EH (cell line): ENCODE measurements at places on chromosomes 5 and 9.

DNA sequence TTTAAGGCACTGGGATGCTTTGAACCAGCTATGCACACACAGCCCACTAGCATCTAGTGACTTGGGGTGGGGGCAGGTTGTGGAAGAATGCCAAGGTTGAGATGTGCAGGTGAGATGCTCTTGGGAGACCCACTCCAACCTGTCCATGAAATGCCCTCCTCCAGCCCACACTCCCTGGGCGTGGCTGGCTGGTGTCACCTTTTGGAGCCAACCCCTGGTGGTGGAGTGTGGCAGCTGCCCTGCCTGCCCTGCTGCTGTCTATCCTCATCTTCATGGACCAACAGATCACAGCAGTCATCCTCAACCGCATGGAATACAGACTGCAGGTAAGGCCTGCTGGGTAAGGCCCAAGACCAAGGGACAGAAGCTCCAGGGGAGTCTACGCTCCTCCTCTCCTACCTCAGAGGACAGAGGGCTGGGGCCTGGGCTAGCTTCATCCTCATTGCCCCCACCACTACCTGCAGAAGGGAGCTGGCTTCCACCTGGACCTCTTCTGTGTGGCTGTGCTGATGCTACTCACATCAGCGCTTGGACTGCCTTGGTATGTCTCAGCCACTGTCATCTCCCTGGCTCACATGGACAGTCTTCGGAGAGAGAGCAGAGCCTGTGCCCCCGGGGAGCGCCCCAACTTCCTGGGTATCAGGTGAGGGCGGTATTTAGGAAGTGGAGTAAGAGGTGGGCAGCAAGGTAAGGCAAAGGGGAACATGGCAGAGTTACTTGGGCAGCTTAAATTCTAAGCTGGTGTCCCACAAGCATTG, 7.4 kb downstream of the SLC4A9 start:
- DNase-seq: no peak

- DNase-seq: no peak
Measured at GRCh38 chr5:154993461-154993860, 20.1 kb upstream of the KIF4B start.

GRCh38 chr9:33221568-33221884, 18.4 kb upstream of the SPINK4 start:
- DNase-seq: no peak

GRCh38 chr5:100799166-100799565, 103.9 kb downstream of the ST8SIA4 start:
- DNase-seq: no peak

DNA sequence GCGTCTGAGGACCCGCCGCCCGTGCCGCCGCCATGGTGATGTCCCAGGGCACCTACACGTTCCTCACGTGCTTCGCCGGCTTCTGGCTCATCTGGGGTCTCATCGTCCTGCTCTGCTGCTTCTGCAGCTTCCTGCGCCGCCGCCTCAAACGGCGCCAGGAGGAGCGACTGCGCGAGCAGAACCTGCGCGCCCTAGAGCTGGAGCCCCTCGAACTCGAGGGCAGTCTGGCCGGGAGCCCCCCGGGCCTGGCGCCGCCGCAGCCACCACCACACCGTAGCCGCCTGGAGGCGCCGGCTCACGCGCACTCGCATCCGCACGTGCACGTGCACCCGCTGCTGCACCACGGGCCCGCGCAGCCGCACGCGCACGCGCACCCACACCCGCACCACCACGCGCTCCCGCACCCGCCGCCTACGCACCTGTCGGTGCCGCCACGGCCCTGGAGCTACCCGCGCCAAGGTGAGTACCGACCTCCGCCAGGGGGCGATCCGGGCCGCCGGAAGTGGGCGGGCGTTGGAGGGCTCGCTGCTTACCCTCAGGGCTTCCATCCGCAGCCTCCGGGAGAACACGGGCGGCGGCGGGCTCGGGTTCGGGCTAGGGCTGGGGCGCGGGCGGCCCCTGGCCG, 8.5 kb downstream of the PRR7 start:
- DNase-seq: peak; percentile 68

DNA sequence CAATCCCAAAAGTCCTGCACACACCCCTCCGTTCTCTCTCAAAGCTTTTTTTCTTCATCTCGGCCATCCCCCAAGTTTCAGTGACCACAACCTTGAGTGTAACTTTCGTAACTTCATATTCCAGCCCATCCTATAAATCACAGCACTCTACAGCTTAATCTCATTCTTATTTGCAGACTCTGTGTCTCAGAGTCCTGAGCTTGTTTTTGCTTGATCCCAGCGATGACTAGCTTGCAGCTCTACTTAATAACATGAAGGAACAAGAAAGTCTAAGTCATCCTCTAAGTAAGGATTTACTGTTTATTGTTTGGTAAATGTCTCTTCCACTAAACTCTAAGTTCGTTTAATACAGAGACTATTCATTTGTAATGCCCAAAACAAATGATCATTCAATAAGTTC, 2.6 kb upstream of the SPDL1 start:
- no peak for DNase-seq
